ENCODE measurements at places on chromosomes 3 and 15.

GRCh38 chr3:150022381-150023238 is 51.9 kb upstream of the PFN2 start:
- DNase-seq = no peak

GRCh38 chr15:95303713-95304112 is 1026.8 kb upstream of the NR2F2 start:
- DNase-seq = no peak

DNA sequence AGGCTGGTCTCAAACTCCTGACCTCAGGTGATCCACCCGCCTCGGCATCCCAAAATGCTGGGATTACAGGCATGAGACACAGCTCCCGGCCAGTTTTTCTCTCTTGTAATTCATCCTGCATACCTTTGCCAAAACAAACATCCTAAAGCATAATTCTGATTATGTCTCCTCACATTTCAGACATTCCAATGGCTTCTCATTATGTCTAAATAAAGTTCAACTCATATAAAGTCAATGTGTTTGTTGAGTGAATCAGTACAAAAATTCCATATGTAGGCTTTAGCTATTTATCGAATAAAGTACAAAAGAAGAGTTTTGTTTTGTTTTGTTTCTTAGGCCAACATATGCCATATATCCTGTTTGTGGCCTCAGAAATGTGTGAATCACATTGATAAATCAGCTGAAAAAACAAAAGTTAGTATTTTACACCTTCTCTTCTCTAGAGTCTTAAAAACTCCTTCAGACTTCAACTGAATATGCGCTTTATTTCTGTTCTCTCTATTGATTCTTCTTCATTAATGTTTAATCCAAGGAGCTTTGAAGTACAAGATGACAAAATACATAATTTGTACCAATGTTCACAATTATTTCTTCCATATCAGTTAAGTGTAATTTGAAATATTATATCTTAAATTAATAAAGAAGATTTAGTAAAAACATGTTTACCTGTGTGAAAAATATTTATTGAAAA is 165.8 kb downstream of the MECOM start:
- no peak for DNase-seq

DNA sequence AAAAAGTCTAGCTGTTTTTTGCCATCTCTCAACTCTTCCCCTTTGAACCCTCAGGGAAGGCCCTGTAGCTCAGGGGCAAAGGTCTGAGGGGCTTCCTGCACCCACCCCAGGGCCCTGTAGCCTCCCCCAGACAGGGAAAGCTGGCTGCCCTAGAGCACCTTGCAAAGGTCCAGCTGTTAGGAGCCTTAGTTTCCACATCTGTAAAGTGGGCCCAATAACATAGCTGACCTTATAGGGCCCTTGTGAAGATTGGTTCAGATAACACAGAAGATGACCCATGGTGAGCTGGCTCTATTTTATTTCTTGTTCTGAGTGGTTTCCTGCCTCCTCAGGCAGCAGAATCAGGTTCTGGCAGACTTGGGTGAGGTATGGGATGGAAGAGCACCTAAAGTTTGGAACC is 55.2 kb upstream of the SMAD6 start:
- no peak for DNase-seq

- no peak for DNase-seq
Measured at GRCh38 chr3:47908744-47909143, 105.8 kb downstream of the DHX30 start.

All from GM19239 (cell line).